Hypothalamus (tissue), 51 donors: ENCODE measurements at places on chromosomes 1 and 21.

- no peak for DNase-seq
Measured at GRCh38 chr1:98099501-98099900, 178.7 kb upstream of the DPYD start.

- no peak for DNase-seq
Measured at GRCh38 chr21:44834231-44834950, 16.5 kb upstream of the SUMO3 start.

GRCh38 chr1:94719926-94720793, 100.0 kb upstream of the SLC44A3 start:
- peak; percentile 39 for DNase-seq

GRCh38 chr21:32386195-32386870, 6.5 kb downstream of the URB1 start:
- no peak for DNase-seq

DNA sequence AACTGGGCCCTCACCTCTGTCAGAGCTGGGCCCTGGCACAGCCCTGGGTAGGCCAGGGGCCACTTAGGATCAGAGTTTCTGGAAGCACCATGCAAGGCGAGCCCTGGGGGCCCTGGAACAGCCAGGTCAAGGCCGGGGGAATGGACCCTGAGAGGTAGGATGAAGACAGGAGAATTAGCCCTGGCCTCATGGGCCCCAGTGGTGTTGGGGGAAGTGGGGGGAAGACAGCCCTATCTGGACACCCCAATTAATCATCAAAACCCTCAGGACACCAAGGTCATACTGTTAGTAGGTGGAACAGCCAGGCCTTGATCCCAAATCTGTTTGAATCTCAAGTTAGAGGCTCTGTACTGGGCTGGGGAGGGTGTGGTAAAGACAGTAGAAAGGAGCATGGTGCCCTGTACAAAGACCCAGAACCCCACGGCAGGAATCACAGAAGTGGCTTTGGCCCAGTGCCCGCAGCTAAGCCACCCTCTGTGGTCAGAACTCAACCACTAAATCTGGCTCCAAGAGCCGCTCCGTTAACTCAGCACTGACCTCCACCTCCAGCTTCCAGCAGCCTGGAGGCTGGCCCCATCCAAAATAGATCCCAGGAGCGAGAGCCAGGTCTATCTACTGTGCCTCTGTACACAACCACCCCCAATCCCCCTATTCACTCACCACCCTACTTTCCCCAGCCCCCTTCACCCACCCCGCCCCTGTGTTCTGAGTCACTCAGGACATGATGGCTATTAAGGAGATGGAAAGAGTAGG, 14.0 kb upstream of the TRIM63 start:
- no peak for DNase-seq

DNA sequence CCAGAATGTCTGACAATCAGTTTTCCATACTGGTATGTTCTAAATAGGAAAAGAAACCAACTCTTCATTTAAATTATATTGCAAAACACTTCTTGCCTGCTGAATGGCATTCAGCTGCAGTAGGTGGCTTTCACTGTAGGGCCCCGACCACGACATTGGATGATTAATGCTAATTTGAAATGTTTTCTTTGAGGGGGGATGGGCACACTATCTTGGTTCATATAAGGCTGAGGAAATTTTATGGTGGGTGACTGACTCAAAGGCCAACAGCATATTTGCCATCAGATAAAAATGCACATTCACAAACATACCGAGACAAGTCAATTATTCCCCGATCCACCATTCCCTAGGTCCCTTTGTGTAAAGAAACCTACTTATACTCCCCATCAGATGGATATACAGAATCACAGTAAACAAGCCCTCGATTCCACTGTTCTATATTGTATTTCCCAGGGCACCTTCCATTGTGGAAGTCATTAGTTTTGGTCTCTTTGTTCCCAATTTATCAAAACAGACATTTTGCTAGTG, 464.2 kb upstream of the DAB1 start:
- DNase-seq: no peak
